Activated CD4-positive, alpha-beta T cell treated with anti-CD3 and anti-CD28 coated beads, Interleukin-2, amount 50 U/mL, for 1 hour (primary cell): ENCODE measurements at places on chromosomes 1 and 21.

DNA sequence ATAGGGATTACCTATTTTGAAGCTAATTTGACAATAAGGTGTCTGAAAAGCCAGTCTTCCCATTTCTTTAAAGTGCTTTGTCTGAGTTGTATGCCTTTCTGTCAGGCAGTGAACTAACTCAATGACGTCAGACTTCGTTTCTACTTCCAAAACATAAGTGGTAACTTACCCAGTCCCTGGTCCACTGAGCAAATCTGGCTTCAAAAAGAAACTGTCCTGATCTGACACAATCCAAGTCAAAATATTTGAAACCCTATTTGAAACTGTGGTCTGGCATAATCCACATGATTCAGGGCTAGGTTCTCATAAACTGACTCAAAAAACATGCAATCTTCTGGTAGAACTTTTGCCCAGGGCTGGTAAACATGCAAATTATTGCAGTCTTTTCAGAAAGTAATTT lies 34.0 kb downstream of the DIRAS3 start:
- DNase-seq, result no peak

GRCh38 chr1:115873184-115873583 lies 32.3 kb upstream of the NHLH2 start:
- no peak for DNase-seq

DNA sequence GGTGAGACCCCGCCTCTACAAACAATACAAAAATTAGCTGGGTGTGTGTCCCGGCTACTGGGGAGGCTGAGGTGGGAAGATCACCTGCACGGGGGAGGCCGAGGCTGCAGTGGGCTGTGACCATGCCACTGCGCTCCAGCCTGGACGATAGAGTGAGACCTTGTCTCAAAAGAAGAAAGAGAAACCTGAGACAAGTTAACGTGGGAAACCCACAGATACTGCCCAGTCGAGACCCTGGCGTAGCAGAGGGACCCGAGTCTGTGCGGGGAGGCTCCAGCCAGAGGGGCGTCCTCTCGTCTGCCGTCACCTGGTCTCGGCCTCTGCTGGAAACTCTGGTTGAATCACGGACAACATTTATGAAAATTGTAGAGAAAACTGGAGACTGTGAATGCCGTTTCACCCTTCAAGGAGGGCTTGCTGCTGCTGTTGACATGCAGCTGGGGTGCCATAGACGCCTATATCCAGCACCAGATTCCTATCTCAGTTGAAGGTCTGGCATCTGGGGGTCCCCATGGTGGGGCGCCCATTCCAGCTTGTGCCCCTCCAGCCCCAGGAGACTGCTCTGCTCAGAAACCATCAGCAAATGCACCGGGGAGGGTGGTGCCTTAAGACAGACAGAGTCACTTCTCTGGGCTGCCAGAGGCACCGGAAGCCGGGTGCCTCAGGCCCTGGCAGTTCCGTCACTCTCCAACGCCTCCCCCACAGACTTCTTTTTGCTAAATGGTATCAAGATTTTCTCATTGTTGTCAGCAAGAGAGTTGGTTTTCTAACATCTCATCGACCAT lies 13.6 kb upstream of the CDK11B start:
- no peak for DNase-seq

GRCh38 chr21:32549440-32549839 lies 35.9 kb downstream of the TCP10L start:
- no peak for DNase-seq

DNA sequence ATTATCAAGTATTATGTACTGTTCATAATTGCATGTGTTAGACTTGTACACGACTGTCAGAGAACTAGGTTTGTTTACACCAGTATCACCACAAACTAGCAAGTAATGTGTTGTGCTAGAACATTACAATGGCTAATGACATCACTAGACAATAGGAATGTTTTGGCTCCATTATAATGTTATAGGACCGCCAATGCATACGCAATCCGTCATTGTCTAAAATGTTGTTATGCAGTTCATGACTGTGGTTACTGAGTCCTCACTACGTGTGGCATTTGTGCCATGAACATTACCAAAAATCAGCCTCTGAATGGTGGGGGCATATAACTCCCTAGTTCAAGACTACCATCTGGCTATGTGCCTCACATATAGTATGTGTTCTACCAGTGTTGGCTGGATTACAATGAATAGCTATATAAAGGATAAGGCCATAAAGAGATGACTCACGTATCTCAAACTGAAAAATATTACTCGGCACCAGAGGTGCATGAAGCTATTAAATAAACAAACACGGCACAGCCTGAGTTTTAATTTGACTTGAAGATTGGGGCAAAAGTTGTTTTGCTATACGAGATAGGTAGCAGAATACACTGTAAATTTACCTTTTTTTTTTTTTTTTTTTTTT lies 89.1 kb upstream of the COL24A1 start:
- DNase-seq, result no peak

GRCh38 chr1:36523850-36524249 lies 41.1 kb upstream of the CSF3R start:
- no peak for DNase-seq

GRCh38 chr21:42063191-42063570 lies 7.9 kb upstream of the UMODL1 start:
- peak; percentile 14 for DNase-seq

GRCh38 chr1:67489643-67490042 lies 59.4 kb upstream of the SERBP1 start:
- no peak for DNase-seq

GRCh38 chr1:113652771-113653170 lies 106.5 kb downstream of the PHTF1 start:
- no peak for DNase-seq

DNA sequence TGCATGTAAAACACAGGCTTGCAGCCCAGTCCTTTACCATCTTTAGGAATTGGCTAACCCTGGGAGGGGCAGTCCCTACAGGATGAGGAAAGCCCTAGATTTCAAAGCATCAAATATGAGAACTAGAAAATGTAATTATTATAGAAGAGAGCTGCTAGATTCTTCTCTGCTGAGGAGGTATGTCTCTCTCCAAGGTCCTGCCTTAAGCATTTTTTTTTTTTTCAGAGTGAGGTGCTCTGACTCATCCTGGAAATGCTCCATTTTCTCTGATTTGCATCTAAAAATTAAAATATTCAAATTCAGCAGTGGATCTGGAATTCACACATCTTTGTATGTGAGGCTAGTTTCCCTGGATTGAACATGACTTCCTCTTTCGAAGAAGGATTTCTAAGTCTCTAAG lies 149.8 kb downstream of the ZNF648 start:
- no peak for DNase-seq

DNA sequence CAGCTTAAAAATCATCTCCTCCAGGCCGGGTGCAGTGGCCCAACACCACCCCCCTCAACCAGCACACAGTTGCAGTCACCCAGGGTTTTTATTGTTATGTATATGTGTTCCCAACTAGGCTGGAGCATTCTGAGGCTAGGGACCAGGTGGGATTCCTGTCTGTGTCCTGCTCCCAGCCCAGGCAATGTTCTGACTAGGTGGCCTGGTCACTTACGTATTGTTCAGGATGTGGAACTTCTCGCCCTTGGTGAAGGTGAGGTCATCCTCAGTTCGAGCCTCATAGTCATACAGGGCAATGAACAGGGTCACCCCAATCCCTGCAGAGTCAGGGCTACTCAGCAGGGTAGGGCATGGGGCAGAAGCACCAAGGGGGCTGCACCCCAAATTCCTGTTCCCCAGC lies 12.2 kb downstream of the FGR start:
- DNase-seq, result no peak
